ENCODE measurements at places on chromosomes 12 and 14. TPM values are rescaled to one million over a fixed set of nuclear protein-coding genes. Genes with fewer than 3 reads are reported as not detected.

PLEKHD1 gene
- total RNA-seq = not detected

CD27 gene
- total RNA-seq = not detected

RPL10L gene
- not detected for total RNA-seq

DNA sequence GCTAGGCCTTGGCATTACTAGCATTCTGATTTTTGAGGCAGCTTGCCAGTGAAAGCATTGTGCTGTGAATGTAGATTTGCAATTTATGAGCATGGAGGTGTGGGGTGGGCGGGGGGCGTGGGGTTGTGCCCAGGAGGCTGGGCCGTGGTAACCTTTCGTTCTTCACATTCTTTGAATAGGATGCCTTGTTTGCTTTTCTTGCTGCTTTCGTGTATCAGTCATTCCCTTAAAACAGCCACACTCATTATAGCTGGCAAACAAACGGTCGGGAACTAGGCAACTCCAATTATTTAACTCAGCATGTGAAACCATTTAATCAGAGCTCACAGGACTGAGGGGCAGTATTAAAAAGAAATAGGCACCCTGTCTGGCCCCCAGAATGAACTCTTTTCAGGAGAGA is 115.9 kb upstream of the PELI2 start:
- no peak for DNase-seq

DNA sequence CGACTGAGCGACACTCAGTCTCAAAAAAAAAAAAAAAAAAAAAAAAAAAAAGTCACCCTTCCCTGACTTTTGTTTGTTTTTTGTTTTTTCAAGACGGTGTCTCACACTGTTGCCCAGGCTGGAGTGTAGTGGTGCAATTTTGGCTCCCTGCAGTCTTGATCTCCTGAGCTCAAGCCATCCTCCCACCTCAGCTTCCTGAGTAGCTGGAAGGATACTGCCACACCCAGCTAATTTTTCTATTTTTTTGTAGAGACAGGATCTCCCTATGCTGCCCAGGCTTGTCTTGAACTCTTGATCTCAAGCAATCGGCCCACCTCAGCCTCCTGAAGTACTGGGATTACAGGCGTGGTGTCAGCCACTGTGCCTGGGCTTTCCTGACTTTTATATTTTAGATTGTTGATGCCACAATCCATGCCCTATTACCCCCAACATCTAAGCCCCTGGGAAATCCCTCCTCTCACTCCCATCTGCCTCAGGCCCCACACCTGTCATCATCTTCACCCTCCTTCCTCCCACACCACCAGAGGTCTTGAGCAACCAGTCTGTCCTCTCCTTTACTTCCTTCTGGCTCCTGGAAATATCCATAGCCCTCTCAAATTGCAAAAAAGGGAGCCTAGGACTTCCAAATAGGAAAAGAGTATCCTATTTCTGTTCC is 7.8 kb downstream of the IKZF4 start:
- DNase-seq = no peak

DNA sequence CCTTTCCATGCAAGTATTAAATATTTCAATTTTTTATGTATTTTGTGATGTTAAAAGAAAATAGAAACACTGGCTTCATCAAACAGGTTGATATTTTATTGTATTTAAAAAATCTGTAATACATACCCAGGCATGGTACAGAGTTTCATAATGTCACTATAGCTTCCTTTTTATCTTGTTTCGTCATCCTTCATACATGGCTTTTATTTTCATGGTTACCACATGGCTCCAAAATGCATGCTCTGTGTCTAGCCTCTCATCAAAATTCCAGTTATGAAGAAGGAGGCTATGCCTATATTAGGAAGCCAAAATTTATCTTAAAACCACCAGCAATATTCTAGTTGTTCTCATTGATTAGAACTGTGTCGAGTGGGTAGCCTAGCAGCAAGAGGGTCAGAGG is 464.8 kb downstream of the BTG1 start:
- DNase-seq = no peak

DNA sequence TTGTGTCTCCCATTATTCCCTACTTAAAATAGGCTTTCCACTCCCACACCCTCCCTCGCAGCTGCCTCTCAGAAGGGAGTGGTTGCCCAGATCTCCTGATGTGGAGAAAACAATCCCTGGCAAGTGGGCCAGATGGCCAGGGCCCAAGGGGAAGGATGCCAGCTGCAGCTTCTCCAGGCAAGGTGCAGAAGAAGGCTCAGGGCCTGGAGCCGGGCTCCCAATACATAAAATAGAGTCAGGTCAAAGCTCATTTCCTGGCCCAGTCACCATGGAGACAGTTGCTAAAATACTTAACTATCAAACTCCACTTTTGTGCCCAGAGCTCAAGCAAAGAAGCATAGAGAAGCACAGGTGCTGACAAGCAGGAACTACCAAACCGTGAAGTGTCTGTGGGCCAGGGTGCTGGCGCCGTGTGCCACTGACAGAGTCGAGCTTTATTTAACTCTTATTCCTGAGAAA is 45.7 kb upstream of the ITPR2 start:
- DNase-seq = no peak

DNA sequence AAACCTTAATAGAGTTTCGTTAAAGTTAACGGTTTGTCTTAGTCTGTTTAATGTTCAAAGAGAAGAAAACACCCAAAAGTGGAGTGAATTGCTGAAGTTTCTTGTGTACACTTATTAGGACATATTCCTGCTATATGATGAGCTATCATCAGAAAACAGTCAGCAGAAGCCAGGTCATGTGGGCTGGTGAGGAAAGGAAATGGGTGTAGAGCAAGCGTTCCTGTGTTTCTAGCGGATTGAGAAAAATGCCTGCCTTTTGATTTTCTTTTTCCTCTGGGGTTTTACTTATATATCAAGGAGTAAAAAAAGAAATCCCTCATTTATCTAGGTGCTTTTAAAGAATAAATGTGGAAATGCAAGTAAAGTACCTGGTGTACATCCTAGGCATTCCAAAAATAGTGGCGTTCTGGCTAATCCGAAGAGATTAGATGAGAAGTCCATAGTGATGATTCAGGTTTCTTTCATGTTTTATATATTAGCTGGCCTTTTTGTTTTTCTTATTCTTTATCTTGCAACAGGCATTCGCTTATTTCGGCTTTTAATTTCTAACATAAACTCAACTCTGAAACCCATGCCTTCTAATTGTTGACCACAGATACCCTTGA is 50.7 kb downstream of the FLRT2 start:
- DNase-seq = no peak

- DNase-seq = no peak
Measured at GRCh38 chr12:8911606-8912268, 2.6 kb upstream of the PHC1 start.

GRCh38 chr14:71049435-71050133 is 142.3 kb downstream of the PCNX1 start:
- no peak for DNase-seq

GRCh38 chr14:39621223-39621622 is 189.0 kb upstream of the FBXO33 start:
- no peak for DNase-seq

Data from omental fat pad (tissue), 4 donors.